ENCODE measurements at places on chromosomes 5 and 9.
A peak's percentile ranks its signal among the peaks of the same experiment; 100 is the strongest.

DNA sequence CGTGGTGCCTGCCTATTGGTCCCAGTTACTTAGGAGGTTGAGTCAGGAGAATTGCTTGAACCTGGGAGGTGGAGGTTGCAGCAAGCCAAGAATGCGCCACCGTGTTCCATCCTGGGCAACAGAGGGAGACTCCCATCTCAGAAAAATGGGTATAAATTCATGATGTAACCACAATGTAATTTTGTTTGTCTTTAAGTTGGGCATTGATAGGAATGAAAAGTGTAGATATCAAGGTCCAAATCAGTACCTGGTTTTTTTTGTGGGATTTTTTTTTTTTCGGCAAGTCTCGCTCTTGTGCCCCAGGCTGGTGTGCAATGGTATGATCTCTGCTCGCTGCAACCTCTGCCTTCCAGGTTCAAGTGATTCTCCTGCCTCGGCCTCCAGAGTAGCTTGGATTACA, 7.4 kb downstream of the NPM1 start:
- no peak for DNase-seq

DNA sequence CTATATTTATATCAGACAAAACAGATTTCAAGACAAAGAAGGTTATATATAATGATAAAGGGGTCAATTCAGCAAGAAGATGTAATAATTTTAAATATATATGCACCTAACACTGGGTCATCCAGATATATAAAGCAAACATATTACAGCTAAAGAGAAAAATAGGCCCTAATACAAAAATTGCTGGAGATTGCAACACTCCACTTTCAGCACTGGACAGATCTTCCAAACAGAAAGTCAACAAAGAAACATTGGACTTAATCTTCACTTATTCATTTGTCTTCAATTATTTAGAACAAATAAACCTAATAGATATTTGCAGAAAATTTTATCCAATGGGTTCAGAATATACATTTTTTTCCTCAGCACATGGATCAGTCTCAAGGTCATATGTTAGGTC, 45.8 kb downstream of the MEIKIN start:
- DNase-seq = no peak

DNA sequence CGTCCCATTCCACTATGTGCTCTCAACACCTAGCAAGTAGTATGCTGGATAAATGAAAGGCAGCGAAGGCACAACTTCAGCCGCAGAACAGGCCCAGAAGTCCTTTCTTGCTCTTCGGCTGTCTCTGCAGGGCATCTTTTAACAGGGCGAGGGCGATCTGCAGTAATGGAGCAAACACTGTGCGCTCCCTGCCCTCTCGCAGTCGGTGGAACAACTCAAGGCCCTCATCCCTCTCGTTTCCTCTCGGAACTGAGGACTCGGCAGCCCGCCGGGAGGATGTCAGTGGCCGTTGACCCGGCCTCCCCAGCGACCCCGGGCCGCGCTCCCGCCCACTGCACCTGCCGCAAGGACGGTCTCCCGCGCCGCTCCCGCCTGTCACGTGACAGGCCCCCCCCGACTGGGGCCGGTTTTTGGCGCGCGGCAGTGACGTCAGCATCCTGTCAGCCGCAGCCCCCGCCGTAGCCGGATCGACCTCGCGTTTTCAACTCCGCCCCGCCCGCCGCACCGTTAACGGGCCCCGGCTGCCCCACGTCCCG, 1.1 kb downstream of the ZNF367 start:
- DNase-seq = peak; percentile 30

DNA sequence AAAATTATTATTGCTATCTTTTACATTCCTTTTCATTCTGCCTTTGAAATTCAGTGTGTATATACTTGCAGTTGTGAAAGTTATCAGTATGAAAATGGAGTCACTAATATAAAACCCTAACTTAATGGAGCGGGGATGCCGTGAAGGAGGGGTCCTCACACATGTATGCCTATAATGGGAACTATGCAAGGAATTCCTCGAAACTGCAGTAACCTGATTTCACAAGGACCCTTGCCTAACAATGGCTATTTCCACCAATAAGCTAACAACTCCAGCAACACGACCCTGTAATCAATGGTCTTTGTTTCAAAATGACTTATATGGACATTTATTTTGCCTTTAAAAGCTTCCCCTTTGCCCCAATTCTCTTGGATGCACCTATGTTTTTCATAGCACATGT, 12.6 kb upstream of the MLLT3 start:
- no peak for DNase-seq

- no peak for DNase-seq
Measured at GRCh38 chr9:34550681-34551270, 28.0 kb upstream of the ENHO start.

GRCh38 chr5:168047043-168047668, 244.3 kb upstream of the WWC1 start:
- DNase-seq = peak; percentile 64

DNA sequence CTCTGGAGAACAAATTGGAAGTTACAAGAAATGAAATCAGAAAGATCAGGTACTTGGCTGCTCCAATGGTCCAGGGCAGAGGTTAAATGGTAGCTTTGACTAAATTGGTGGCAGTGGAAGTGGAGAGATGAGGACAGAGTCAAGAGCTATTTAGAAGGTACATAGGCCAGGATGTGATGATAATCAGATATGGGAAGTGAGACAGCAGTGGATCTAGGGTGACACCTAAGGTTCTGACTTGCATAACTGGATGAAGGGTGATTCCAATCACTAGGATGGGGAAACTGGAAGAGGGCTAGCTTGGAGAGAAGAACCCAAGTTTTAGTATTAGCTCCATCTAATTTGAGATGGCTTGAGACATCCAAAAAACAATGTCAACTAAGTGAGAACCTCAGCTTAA, 24.0 kb upstream of the NDUFB6 start:
- no peak for DNase-seq

DNA sequence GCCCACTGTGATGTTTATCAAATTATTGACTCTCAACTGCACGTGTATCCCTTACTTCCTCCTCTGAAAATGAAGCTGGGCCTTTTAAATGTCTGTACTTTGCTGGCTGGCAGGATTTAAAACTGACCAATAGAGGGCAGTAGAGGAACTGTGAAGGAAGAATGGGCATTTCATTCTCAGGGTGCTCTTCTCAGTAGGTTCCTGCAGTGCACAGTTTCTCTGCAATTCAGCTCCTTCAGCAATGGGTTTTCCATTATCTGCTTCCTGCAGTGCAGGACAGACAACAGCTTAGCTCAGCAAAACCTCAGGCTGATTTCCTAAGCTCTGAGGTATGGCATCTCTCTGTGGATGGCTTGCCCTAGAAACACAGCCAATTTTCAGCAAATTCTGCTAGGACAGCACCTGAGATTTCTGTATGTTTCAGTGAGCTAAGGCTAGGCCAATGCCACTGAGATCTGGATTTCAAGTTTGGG, 298.4 kb upstream of the PRDM9 start:
- DNase-seq = peak; percentile 92

DNA sequence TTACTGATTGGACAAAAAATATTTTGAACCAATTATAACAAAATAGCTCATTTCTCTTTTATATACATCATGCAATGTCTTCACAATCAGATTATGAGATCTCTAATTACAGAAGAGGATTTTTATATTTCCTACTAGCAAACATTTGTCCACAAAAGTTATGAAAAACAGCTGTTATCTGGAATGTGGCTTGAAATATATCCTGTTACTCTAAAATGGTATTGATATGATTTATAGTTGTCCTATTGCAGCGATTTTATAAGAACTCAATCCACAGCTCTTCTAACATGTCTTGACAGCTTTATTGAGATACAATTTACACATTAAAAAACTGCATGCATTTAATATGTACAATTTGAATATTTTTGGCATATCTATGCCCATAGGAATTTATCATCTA, 779.9 kb upstream of the ACO1 start:
- DNase-seq = no peak

GRCh38 chr5:122656160-122656559, 118.7 kb upstream of the SNX2 start:
- no peak for DNase-seq

DNA sequence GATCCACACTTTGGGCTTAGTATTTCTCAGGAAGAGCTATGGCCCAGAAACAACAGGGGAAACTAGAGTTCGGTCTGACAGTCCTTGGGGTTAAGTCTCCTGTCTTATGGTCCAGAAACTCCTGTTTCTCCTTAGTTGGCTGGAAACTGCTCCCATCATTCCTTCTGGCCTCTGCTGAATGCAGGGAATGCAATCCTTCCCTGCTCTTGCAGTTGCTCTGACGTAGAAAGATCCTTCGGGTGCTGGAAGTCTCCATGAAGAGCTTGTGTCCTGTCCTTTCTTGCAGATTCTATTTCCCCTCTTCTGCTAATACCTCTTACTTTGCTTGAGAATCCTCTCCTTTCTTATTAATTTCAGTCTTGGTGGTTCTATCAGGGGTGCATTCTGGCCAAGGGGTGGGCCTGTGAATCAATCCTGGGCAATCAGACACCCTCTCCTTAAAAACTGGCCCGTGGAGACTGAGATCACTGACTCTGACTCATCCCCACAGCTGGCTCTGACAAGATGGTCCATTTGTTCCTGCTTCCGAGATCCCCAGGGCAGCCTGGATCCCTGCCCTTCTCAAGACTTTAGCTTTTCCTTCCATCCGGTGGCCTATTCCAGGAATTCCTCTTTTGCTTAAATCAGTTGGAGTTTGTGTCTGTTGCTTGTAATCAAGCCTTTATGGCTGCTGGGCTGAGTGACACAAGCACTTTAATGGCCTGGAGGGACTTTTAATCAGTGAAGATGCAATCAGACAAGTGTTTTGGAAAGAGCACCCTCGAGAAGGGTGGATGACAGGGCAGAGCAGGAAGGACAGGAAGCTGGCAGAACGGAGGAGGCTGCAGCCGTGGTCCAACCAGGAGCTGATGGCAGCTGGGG, 23.7 kb downstream of the PTGS1 start:
- no peak for DNase-seq

DNA sequence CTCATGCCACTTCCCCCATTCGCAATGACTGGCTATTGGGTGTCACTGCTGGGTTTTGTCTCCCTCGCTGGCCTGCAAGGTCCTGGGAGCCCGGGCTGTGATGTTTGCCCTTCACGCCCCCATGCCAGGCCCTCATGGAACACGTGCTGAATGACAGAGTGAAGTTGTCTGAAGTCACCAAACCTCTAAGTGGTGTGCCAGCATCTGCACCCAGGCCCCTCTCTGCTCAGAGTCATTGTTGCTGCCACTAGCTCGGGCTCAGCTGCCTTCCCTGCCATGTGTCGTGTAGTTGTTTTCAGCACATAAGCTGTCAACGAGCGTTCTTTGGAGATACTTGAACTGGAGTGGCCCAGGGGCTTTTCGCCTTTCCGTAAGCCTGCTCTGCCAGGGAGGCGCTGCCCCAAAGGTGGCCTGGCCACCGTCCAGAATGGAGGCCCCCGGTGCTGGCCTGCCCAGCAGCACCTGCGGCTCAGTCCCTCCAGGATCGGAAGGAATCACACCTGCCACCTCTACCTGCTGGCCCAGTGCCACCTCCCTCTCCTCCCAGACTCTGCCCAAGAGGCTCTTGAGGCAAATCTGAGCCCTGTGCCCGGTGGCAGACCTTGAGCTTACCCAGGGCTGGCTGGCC, 250.1 kb downstream of the PBX3 start:
- no peak for DNase-seq

DNA sequence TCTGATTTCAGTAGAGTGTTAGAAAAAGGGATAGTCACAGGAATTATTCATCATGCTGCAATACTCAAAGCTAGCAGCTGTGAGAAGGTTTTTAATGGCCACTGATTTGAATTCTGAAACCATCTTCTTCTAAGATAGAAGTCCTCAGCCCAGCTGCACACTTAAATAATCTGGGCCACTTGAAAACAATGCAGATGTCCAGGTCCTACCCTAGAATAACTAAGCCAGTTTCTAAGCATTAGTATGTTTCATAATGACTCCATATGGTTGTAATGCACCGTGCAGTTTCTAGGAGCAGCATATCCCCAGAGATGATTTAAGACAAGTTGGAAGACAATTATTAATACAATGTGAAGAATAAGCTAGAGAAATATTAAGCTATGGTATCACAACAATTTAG, 159.9 kb upstream of the FBXL17 start:
- DNase-seq = no peak

DNA sequence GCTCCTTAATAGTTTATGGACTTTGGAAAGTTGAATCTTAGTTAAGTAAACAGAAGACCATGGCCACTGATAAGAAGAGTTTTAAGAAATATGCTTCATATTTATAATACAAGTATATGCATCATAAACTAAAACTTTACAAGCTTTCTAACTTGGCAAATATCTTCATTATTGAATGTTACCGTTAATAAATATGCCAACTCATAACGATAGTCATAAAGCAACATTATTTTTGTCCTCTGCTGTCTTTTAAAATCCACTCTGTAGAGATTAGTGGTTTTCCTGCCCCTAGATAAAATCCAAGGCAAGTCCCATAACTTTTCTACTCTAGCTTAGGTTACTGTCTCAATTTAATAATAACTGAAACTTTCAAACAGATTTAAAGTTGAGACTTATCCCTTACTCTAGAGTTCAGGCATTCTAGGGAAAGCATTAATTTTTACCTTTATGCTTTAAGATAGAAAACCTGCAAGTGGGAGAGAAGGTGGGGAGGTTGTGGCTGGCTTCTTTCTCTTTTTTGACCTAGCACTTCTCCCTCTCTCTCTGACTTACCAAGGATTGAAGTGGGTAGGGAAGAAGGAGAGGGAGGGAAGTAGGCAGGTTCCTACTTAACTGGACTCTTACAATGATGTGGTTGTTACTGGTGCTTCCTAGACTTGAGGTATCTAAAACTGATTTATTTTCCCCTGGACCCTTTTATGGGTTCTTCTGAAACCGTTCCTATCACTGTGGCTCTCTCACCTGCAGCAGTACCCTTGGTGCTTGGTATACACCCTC, 29.6 kb downstream of the RNF145 start:
- DNase-seq = no peak

- no peak for DNase-seq
Measured at GRCh38 chr5:35026280-35026840, 21.4 kb downstream of the AGXT2 start.

- DNase-seq = peak; percentile 0
Measured at GRCh38 chr5:132591145-132591544, 34.4 kb downstream of the RAD50 start.

DNA sequence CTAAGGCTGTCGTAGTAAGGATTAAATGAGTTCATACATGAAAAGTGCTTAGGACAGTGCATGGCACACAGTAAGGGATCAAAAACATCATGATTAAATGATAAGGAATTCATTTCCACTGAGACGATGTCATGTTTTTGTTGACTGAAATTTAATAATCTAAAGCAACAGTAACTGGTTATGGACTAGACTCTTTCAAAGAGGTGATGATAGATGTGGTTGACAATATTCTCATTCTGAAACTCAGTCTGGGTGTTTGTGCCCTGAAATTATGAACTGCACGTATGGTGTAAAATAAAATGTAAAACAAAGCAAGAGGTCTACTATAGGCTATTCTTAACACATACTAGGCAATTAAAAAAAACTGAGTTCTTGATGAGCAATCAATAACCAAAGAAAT, 280.0 kb downstream of the DENND1A start:
- DNase-seq = no peak

Data from NCI-H1694 treated with DMSO at 0.1 percent for 48 hours (cell line).